Endothelial cell (in vitro differentiated cells): ENCODE measurements at places on chromosomes 5 and 9.
A peak's percentile ranks its signal among the peaks of the same experiment; 100 is the strongest.

- DNase-seq = peak; percentile 72
Measured at GRCh38 chr9:128098297-128099230, 29.0 kb downstream of the PTGES2 start.

DNA sequence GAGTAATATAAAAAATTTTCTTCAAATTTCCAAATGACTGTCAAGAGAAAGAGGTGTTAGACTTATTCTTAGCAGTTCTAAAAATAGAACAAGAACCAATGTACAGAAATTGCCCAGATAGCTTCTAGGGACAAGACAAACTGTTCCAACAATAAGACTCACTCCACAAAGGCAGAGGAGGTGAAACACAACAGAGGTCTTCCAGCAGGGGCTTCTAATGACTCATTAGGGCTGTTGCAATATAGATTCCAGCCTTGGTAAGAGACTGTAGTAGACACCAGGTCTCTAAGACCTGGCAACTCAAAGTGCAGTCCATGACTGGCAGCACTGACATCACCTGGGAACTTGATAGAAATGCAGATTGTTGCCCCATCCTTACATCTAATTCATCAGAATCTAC, 134.6 kb upstream of the VLDLR start:
- no peak for DNase-seq

GRCh38 chr9:14075218-14075617, 238.7 kb downstream of the NFIB start:
- DNase-seq = no peak

DNA sequence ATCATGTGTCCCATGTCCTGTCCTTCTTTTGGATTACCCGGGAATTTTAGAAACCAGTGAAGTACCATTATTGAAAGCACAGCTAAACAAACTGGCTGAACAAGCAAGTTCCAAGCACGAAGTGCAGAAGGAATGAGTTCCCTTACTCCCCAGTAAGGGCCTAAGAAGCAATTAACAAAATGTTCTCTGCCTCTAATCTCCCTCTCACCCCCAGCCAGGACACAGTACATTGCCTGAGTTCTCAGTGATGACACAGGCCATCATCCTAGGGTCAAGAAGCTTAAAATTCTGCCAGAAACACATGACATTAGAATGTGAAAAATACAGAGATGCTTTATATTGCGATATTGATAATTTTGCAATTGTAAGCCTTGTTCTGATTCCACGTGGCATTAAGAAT, 118.0 kb downstream of the PLPPR1 start:
- no peak for DNase-seq

DNA sequence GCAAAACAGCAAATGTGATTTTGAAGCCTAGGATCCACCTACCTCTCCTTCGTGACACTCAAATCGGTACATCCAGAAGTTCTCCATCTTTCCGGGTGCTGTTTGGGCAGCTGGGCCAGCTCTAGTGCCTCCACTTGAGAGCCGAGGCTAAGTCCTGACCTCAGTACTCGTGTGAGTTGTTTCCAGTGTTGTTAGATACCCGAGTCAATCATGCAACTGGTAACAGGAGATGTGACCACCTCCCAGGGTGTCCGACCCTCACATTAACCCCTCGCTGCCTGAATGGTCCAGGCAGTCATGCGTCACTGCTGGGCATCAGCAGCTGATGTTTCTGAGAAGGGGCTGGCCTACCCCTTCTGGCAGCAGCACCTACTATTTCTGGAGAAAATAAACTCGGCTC, 170.3 kb downstream of the ENTREP1 start:
- DNase-seq = no peak

DNA sequence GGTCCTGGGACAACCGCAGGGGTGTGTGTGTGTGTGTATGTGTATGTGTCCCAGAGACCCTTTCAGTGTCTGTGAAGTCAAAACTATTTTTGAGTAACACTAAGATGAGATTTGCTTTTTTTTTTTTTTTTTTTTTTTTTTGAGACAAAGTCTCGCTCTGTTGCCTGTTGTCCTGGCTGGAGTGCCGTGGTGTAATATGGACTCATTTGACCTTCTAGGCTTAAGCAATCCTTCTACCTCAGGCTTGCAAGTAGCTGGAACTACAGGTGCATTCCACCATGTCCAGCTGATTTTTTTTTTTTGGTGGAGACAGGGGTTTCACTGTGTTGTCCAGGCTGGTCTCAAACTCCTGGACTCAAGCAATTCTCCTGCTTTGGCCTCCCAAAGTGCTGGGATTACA, 97.4 kb upstream of the KLF9 start:
- DNase-seq = no peak

GRCh38 chr5:77709993-77710685, 66.0 kb downstream of the TBCA start:
- no peak for DNase-seq

DNA sequence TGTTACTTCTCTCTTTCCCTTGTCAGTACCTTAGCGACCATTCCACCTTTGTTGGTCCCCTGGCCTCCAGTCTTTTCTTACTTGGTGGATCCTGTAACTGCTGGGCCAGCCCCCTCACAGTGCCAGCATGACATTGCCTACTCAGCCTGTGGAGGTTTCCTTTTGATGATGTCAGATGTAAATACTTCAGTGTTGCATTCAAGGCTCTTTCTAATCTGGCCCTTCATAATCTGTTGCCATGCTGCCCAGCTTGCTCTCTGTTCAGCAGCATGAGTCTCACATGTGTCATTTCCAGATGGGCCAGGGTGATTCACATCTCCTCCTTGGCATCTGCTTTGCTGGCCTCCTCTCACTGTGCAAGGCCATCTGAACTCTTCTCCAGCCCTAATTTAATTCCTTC, 57.1 kb downstream of the MAST4 start:
- DNase-seq = no peak

DNA sequence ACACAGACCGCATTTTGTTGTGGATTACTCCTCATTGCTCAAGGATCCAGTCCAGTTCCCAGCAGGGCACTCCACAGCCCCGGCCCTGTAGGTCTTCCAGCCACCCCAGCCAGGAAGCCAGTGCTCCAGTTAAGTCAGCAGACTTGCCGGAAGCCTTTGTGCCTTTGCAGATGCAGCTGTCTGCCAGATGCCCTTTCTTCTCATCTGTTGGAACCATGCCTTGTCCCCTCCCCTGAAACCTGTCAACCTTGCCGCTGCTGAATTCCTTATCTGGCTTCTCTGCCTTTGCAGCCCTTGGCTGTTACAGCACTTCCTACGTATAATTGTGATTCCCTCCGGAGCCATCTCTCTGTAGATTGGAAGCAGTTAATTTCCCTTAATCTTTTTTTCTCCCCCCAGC, 28.4 kb downstream of the PSAT1 start:
- no peak for DNase-seq

DNA sequence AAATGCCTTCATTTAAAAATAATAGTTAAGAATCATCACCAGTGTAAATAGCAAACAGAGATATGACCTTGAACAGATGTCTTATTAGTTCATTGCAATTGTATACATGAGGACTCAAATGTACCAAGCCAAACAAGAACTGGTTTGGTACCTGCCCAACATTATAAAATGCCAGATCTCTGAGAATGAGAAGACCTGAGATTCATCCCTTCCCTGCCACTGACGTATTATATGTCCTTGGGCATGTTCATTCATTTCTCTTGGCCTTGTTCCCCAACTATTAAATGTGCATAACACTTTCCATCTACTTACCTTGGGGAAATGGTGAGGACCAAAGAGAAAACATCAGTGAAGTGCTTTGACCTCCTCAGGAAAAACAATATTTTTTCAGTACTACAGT, 33.6 kb upstream of the ERBIN start:
- no peak for DNase-seq

DNA sequence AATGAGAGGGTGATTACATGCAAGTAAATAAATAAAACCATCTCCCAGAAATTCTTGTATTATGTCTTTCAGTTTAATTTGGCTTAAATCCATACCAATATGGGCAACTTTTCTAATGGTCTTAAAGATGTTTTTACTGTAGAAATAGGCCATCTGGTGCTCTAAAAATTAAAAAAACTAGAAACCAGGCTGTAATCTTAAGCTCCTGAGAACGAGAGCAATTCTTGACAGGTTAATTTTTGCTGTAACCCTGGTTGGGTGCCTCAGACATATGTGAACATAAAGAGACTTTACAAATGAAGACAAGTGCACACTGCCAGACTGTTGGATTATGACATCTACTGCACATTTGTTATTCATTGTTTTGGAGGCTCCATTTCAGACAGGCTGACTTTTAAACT, 246.8 kb upstream of the DAB2 start:
- DNase-seq = no peak

DNA sequence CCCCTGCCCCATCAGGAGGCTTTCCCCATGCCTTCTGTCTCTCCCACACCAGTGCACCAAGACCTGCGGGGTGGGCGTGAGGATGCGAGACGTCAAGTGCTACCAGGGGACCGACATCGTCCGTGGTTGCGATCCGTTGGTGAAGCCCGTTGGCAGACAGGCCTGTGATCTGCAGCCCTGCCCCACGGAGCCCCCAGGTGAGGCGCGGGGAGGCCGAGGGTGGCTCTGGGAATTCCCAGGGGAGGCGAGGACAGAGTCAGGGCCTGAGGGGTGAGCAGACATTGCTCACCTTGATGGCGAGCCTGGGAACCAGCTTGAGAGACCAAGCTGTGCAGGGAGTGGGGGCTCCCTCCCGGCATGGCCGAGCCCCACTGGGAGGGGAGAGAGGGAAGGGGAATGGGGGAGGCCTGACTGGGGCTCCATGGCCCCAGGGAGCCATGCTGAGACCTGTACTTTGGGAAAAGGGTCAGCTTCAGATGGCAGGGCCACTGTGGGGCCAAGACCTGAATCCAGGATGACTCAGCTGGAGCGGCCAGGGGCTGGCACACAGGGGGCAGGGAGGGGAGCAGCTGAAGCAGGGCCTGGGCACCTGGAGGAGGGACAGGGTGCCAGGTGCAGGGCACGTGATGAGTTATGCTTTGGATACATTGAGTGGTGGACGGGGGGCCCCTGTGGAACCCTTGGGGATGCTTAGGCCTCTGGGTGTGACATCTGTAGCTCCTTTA, 35.2 kb downstream of the FAM163B start:
- no peak for DNase-seq

DNA sequence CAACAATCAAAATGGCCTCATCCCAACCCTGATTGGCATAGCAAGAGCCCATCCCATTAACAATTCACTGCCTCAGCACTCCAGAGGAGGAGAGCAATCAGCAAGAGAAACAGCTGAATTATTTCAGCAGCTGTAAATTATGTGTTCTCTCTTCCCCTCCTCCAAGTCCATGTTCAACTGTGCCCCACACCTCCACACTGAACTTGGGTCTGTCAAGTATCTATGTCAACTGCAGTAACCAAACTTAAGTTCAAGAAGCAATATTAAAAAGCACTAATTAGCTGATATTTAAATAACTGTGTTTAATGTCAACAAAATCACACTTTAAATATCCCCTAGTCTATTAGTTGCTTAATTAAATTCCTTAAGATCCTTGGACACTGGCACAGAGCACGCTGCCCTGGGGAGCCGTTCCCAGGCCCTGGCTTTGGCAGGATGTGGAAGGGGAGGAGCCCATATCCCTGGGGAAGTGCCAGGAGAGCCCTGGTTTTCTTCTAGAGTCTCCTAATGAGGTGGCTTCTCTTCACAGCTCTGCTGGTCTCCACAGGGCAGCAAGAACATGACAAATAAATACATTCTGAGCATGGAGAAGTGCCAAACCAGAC, 50.6 kb downstream of the SIL1 start:
- DNase-seq = no peak

DNA sequence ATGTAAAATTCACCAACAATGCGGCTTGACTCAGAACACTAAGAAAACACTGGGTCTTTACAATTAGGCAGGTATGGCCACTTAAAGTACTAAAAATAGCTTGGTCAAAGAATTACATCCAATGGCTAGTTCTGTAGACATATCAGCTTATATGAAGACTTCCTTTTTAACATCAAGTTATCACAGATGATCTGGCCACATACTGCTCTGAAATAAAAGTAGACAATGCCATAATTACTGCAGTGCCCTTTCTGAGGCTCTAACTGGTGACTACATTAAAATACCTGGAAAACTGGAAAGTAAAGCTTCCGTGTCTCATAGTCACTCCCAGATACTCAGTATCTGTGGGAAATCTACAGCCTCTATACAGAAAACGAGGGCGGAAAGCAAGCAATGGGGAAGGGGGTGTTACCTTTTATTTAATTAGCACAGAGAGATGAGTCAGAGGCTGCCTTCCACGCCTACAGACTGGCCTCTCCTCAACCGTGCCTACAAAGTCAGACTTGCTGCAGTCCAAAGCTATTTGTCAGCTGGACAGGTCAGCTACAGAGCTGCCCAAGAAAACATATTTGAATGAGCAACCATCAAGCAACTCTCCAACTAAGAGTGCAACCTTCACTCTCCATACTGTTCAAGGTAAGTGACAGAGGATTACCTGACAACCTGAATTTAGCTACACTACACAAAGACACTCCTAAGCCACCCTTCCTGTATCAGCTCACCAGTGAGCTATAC, 8.7 kb downstream of the SERINC5 start:
- peak; percentile 25 for DNase-seq

DNA sequence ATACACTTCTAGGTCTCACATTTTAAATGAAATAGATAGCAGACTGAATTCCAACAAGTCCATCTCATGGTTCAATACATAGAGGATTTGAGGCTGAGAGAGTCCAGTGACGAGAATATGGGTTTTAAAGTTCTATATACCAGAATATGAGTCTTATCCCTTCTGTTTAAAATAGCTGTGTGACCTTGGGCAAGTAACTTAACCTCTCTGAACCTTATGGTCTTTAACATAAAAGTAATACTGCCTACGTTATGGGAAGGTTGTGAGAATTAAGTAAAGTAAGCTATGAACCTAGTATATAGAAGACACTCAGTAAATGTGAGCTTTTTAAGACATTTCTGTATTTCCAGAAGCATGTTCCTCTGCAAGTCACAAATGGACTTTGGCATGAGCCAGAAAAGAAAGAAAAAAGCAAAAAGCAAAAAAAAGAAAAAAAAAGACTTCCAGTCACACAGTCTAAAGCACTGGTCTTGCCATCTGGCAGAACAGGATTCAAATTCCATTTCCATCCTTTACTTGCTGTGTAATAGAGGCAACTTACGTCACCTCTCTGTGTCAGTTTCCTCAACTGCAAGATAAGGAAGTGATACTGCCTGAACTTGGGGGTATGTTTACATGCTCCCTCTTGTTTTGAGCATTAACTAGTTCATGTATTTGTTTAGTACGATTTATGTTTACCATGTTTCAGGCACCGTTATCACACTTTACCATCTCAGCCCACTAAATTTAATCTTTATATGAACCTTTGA, 248.2 kb downstream of the TRIM32 start:
- DNase-seq = no peak

GRCh38 chr5:149421372-149421685, 42.2 kb upstream of the IL17B start:
- no peak for DNase-seq

- DNase-seq = no peak
Measured at GRCh38 chr9:2602704-2603116, 18.9 kb upstream of the VLDLR start.

GRCh38 chr9:71944754-71945375, 33.4 kb downstream of the C9orf85 start:
- no peak for DNase-seq

DNA sequence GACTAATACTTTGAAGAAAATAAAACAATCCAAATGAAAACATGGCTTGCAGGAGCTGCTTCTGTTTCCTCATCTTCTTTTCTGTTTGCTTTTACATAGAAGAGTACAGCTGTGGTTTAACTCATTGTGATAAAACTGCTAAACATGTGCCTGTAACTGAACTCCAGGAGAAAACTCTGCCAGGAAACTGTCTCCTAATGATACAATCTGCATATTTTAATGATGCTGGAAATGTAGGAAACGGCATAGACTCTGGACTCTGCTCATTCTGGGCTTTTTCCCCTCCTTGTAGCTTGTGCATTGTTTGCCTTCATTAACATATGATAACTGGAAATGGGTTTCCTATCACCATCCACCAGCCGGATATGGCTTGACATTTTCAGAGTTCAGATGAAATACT, 813.3 kb upstream of the WWC1 start:
- no peak for DNase-seq

GRCh38 chr9:96022445-96023051, 147.1 kb downstream of the ERCC6L2 start:
- DNase-seq = peak; percentile 30
